NB4 (cell line): ENCODE measurements at places on chromosomes 2 and 18.

DNA sequence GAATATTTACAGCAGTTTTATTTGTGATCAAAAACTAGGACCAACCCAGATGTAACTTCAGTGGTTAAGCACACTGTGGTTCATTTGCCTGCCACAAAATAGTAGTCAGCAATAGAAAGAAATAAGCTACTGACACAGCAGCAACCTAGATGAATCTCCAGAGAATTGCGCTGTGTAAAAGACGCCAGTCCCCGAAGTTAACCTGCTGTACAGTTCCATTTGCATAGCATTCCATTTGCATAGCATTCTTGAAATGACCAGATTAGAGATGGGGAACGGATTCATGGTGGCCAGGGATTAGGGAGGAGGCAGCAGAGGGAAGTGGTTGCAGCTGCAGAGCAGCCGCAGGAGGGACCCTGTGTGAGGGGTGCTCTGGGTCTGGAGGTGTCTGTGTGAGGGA is 39.3 kb upstream of the NFATC1 start:
- DNase-seq: no peak

- peak; percentile 7 for DNase-seq
Observed at GRCh38 chr2:100136310-100136709, 6.1 kb downstream of the AFF3 start.

DNA sequence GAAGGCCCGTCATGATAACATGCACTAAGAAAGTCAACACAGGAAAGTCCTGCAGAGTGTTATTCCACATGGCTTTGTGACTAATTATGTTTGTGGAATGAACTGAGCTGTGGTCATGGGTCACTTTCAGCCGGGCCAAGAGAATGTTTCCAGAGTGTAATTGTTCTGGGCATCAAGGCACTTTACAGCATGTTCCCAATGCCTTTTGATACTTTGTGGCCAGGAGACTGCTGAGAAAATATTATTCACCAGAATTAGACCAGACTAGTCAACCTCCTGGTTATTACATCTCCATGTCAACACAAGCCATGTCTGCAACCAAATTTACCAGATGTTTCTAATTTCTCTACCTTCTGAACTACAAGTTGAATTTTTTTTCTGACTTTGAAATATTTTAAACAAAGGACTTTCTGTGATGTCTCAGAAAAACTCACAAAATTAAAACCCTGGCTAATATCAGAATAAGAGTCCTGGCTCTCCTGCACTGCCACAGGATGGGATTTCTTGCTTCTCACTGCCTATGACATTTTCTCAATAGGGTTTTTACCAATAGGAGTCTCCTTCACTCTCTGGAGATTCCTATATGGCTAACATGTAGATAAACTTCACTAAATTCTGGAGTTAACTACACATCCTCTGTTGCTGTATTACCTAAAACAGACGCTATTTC is 90.6 kb upstream of the WDR75 start:
- DNase-seq: no peak

DNA sequence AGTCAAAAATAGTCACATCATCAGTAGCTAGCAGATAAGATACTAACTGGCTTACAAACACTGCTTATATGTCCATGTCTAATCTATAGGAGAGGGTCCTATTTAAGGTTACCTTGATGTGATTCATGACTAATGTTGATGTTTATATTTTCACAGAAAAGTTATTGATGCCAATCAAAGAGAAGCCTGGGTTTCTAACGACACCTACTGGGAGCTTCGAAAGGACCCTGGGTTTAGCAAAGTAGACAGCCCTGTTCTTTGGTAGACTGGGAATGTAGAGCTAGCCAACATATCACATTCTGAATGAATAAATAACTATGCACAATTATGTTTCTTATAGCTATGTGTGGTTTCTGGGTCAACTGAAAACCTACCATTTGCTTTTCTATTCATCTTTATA is 55.7 kb downstream of the PRKRA start:
- DNase-seq: no peak

DNA sequence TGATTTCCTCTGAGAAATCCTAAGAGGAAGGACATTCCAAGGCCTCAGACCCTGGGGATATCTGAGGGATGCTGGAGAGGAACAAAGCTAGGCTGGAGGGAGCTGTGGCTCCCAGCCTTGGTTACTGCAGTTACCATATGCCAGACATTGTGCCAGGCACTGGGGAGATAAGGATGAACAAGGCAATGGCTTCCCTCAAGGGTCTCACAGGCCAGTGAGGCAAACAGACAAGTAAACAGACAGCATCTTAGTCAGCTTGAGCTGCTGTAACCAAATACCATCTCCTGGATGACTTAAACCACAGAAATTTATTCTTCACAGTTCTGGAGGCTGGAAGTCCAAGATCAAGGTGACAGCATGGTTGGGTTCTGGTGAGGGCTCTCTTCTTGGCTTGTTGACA is 91.8 kb downstream of the SKA1 start:
- DNase-seq: no peak

GRCh38 chr18:77039196-77040130 is 93.1 kb downstream of the MBP start:
- no peak for DNase-seq

DNA sequence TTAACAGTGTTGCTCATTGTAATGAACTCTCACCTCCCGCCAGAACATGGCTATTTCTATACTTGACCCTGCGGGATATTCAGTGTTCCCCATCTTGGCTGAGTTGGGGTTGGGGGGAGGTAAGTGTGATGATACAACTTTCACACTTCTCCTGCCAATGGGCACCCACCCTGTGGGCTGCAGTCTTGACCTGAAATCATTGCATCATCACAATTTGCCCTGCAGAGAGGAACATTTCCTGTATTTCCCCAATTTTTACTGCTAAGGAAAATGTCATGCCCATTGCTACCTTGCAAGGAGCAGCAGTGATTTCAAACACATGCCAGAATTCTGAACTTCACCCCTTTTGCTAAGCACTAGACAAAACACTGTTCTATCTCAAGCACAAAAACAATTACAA is 92.1 kb downstream of the ADD2 start:
- DNase-seq: no peak

DNA sequence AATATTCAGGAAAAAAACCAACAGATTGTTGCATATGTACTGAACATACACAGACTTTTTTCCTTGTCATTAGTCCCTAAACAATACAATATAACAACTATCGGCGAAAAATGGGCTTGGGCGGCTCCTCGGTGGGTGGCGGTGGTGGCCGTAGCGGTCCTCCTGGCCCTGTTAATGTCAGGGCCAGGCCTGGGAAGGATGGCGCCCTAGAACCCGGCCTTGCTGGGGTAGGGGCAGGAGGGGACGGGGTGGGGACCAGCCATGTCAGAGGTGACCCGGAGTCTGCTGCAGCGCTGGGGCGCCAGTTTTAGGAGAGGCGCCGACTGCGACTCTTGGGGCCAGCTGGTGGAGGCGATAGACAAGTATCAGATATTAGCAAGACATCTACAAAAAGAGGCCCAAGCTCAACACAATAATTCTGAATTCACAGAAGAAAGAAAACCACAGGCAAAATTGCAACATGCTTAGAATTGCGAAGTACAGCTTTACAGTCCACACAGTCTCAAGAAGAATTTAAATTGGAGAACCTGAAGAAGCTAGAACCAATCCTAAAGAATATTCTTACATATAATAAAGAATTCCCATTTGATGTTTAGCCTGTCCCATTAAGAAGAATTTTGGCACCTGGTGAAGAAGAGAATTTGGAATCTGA is 36.5 kb downstream of the ROCK2 start:
- peak; percentile 15 for DNase-seq

GRCh38 chr18:44974174-44974573 is 293.5 kb downstream of the SETBP1 start:
- DNase-seq: no peak

GRCh38 chr2:174597009-174597344 is 627 bp downstream of the WIPF1 start:
- peak; percentile 30 for DNase-seq

DNA sequence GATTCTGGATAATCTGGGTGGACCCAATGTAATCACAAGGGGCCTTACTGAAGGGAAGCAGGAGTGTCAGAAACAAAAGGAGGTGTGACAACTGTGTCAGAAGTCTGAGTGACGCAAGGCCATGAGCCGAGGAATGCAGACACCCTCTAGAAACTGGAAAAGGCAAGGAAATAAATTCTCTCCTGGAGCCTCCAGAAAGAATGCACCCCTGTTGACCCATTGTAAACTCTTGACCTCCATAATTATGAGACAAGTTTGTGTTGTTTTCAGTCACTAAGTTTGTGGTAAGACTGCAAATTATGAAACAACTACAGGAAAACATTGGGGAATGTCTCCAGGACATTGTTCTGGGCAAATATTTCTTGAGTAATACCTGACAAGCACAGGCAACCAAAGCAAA is 47.3 kb upstream of the B3GNT7 start:
- no peak for DNase-seq

- DNase-seq: no peak
Observed at GRCh38 chr2:219596954-219597551, 604 bp upstream of the STK11IP start.

DNA sequence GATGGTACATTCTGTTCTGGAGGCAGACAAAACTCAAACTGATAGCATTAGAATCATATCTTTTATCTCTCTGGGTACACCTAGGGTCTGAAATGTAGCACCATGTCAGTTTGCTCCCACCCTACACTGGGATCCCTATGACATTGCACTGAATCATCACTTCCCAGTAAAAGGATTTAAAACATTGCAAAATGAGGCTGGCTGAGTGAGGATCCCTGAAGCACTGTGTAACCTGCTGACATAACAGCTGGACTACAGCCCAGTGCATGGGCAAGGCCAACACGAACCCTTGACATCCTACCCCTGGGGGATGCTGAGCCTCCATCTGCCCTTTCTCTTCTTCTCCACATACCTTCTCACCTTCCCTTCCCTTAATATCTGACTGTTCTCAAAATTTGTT is 253.2 kb downstream of the TTC32 start:
- no peak for DNase-seq

GRCh38 chr2:30306522-30306921 is 75.2 kb downstream of the LBH start:
- no peak for DNase-seq

DNA sequence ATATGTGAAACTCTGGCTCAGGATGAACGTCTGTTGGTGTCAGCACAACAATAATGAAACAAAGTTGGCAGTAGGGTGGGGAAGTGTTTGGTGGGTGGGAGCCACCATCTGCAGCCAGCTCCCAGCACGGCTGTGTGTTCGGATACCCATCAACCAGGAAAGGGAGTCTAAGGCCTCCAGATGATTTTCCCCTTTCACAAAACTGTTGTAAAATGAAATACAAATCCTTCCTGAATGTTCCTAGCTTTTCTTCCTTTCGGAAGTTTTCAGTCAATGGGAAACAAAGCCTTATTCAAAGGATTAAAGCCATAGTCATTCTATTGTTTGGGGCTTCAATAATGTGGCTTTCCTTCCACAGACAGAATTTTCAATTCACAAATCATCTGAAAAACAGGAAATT is 14.5 kb upstream of the DARS1 start:
- no peak for DNase-seq

- DNase-seq: no peak
Observed at GRCh38 chr2:74441690-74442482, at the start of gene RTKN. Gene RTKN (minus strand): TSS chr2:74441937. CDS start chr2:74441816, 121 bp downstream.

- no peak for DNase-seq
Observed at GRCh38 chr2:127047716-127048617, 59.0 kb downstream of the BIN1 start.

DNA sequence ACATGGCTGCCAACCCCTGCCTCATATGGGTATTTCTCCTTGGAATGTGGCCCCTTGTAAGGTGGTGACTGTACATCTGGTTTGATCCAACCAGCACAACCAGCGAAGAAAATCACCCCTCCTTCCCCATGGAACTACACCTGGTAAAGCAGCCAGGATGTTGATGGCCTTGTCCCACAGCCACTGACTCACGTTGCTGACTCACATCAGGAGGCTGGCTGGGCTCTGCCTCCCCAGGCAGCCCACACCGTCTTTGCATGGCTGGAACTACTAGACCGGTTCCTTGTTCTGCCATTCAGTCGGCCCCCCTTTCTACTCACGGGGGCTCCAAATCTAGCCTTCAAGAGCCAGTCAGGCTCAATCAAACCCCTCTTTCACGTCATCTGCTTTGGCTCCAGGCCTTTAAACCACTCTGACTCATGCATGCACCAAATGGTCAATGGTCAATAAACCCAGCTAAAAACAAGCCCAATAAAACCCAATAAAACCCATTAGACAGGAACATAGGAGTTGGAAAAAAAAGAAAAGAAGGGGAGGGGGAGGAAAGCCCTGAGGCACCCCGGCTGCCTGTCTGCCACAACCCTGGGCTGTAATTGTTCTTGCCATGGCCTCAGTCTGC is 114.8 kb downstream of the PLB1 start:
- peak; percentile 46 for DNase-seq

DNA sequence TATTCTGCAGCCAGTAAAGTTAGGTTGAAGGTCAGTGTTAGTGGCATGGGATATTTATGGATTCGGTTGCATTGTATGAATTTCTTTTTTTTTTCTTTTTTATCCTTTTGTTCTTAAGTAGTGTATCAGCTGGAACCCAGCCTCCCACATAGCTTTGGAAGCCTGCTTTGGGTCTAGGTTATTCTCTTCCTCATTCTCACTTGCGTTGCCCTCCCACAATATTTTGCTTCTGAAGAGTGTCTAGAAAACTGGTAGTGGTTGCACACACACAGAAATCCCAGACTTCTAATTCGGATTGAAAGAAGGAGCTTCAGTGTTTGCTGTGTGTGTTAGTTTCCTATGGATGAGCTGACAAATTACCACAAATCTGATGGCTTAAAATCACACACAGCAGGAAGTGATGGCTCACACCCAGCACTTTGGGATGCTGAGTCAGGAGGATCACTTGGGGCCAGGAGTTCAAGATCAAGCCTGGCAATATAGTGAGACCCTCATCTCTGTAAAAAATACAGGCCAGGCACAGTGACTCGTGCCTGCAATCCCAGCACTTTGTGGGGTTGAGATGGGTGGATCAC is 104.8 kb downstream of the ARL4C start:
- DNase-seq: no peak

- DNase-seq: peak; percentile 72
Observed at GRCh38 chr18:79823120-79823519, 25.4 kb downstream of the KCNG2 start.

- DNase-seq: no peak
Observed at GRCh38 chr2:18701546-18701945, 112.2 kb upstream of the NT5C1B start.

GRCh38 chr18:3458952-3459853 is 9.2 kb downstream of the TGIF1 start:
- no peak for DNase-seq

GRCh38 chr18:48957616-48958015 is 6.9 kb upstream of the SMAD7 start:
- no peak for DNase-seq

DNA sequence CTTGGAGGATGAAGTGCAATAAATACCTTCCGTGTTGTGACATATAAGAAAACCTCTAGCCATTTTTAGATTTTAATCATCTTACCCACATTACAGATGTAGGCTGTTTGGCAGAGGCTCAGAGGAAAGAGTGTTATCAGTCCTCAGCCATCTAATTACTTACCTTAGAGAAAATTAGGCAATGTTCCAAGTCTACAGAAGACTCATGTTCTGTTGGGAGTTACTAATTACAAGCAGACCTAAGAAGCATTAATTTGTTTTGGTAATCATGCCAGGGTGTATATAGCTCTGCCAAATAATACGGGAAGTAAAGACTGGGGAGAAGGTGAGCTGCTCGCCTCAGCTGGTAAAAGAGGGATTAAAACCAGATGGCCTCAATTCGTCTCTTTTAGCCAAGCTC is 125.8 kb upstream of the PGAP1 start:
- DNase-seq: no peak
